Left kidney (tissue), 8 donors: ENCODE measurements at places on chromosomes 16 and 17. TPM values are rescaled to one million over a fixed set of nuclear protein-coding genes. Genes with fewer than 3 reads are reported as not detected.
A peak's percentile ranks its signal among the peaks of the same experiment; 100 is the strongest.

NTN3 gene
- polyA plus RNA-seq = 2.3 TPM

DNA sequence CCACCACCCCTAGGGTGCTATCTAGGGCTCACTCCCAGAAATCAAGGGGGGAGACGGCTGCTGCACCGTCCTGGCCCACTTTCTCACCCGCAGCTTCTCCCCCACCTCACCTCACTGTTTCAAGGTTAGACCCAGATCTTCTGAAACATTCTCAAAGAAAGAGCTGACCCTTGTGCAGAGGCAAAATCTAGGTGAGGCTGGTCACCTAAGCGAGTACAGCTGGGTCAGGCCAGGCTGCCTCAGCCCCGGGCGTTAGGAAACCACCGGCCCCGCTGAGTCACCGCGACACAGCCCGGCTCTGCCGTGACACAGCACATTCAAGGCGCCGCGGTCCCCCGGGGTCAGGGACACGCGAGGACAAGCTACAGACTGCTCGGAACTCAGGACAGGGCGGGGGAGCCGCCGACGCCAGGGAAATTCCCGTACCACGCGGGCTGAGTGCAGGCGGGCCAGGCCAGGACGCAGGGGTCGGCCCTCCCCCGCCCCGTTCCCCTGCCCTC is 27.1 kb downstream of the GNPTG start:
- DNase-seq = peak; percentile 5

MYLK3 gene
- 1.7 TPM for polyA plus RNA-seq

GRCh38 chr17:4759776-4760236 is 11.9 kb upstream of the TM4SF5 start:
- no peak for DNase-seq

KCNH4 gene
- not detected for polyA plus RNA-seq

- no peak for DNase-seq
Observed at GRCh38 chr17:72119873-72120641, 763 bp upstream of the SOX9 start.

DNA sequence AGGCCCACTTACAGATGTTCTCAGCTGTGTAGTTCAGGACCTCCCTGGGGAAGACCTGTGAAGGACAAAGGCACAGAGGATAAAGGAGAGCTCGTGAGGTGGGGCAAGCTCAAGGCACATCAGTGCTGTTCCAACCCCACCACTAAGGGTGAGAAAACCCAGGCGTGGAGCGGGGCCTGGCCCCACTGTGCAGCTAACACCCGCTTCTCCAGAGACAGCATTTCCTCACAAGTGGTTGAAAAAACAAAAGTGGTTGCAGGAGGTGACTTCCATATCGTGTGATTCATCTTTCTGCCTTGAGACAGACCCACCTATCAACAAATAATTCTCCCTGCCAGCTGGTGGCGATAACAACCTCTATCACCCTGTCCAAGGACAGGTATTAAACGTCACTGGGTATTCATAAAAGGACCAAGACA is 30.0 kb downstream of the SNN start:
- DNase-seq = no peak
